Aorta (tissue), 5 donors: ENCODE measurements at places on chromosomes 1 and 21.
A peak's percentile ranks its signal among the peaks of the same experiment; 100 is the strongest.

DNA sequence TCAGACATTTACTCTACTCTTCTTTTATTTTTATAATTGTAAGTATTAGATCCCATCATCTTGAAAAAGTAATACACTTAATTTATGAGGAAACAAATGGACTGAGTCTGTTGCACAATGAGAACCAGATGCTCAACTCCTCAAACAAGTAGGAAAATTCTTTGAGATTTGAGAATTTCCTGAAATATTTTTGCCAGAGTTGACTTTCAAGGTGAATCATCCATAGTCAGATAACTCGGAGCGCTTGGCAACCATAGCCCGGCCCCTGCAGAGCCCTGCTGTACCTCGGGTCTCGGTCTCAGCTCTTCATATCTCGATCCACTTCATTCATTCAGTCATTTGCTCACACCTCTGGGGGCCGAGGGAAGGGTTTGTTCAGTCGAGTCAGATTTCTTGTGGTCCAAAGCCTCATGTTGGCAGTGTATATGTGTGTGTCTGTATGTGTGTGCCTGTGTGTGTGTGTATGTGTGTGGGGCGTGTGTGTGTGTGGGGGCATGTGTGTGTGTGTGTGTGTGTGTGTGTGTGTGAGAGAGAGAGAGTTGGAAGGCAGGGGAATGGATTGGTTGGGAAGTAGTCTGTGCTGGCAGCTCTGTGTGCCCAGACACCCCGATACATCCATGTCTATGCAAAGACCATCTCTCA, 18.1 kb upstream of the PCP4 start:
- no peaks in the 10 kb centered on the region for H3K36me3 ChIP-seq
- DNase-seq, result no peak
- no peak overlapping the region for H3K27ac ChIP-seq
- H3K4me1 ChIP-seq, result no peaks in the 10 kb centered on the region
- no peak overlapping the region for H3K4me3 ChIP-seq

- peak; percentile 58 for DNase-seq
- no peaks in the 10 kb centered on the region for H3K4me1 ChIP-seq
- peak overlapping the region; percentile 66 for H3K4me3 ChIP-seq
- H3K36me3 ChIP-seq, result no peaks in the 10 kb centered on the region
These were observed 390 bp downstream of the ZFP69B start for GRCh38 chr1:40450495-40451237.

DNA sequence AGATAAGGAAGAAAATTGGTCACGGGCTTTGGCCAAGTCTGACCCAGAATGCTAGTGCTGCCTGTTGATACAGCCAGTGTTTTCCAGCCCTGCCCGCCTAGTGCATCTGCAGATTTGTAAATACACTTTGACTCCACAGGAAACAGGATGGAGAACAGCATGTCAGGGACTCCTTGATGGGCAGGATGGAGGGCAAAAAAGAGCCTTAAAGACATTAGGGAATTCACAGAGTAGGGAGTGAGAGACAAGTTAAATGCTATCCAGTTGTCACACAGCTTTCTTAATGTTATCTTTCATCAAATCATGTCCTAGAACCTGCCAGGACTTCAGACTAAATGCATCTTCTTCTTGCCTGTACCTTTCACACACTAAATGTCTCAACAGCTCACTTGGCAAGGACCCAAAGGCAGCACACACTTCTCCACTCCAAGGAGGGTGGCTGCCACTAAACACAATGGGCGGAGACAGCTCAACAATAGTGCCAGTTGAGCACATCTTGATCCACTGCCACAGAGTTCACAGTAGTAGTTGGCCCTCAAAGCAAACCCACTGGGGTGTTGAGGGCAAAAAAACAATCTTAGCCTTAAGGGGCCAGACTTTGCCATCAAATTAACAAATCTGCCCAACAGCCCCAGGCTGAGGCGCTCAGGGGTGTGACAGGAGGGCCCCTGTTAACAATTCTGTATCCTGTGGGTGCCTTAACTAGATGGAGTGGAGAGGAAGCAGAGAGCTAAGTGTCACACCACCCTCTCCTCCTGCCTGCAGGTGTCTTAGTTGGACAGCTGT, 2.7 kb downstream of the HIVEP3 start:
- H3K36me3 ChIP-seq, result no peaks in the 10 kb centered on the region
- no peaks in the 10 kb centered on the region for H3K4me1 ChIP-seq
- no peak overlapping the region for H3K27ac ChIP-seq
- no peak overlapping the region for H3K4me3 ChIP-seq
- no peak for DNase-seq

DNA sequence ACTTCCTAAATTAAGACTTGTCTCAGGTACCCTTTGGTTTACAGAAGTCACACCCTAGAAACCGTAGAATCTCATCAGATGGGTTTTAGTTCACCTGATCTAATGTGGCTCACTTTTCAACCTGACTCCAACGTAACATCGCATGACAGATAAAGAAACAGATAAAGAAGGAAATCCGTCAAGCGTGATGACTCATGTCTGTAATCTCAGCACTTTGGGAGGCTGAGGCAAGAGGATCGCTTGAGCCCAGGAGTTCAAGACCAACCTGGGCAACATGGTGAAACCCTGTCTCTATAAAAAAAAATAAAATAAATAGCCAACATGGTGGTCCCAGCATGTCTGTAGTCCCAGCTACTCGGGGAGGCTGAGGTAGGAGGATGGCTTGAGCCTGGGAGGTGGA, 97.3 kb downstream of the SPSB1 start:
- H3K4me3 ChIP-seq, result no peak overlapping the region
- no peak overlapping the region for H3K27ac ChIP-seq
- no peaks in the 10 kb centered on the region for H3K27me3 ChIP-seq
- DNase-seq, result no peak
- no peaks in the 10 kb centered on the region for H3K36me3 ChIP-seq

DNA sequence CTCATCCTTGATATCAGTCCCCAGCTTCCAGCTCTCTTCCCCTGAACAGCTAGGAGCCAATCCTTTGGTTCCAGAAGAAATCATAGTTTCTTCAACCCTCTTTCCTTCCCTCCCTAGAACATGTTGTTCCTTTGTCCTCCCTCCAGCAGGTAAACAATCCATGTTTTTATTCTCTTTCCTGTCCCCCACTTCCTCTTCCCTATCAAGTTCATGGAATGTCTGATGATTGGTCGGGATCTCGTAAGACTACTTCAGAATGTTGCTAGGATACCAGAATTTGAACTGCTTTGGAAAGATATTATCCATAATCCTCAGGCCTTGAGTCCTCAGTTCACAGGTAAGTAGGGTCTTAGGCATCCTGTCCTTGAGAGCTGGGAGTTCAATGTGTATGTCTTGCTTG, 23.1 kb upstream of the SLC27A3 start:
- DNase-seq, result no peak
- peaks cover 3% of the 10 kb centered on the region for H3K36me3 ChIP-seq
- H3K4me1 ChIP-seq, result peaks cover 14% of the 10 kb centered on the region
- H3K4me3 ChIP-seq, result no peak overlapping the region
- H3K27me3 ChIP-seq, result no peaks in the 10 kb centered on the region
- H3K27ac ChIP-seq, result peak overlapping the region; percentile 67

- H3K4me1 ChIP-seq, result no peaks in the 10 kb centered on the region
- H3K4me3 ChIP-seq, result no peak overlapping the region
- no peak overlapping the region for H3K27ac ChIP-seq
- no peak for DNase-seq
These were observed 1742.1 kb downstream of the BRINP3 start for GRCh38 chr1:188735567-188735966.

DNA sequence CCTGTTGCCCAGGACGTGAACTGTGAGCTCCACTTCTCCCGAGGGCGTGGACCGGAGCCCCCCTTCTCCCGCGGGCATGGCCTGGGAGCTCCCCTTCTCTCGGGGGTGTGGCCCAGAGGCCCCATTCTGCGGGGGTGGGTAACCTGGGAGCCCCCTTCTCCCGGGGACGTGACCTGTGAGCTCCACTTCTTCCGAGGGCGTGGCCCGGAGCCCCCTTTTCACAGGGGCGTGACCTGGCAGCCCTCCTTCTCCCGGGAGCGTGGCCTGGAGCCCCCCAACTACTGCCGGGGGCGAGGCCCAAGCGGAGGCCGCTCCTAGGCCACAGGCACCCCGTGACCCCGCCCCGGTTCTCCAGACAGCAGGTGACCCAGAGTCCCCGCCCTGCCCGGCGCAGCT, 320 bp downstream of the C1orf174 start:
- no peaks in the 10 kb centered on the region for H3K27me3 ChIP-seq
- no peaks in the 10 kb centered on the region for H3K4me1 ChIP-seq
- H3K36me3 ChIP-seq, result no peaks in the 10 kb centered on the region
- no peak overlapping the region for H3K27ac ChIP-seq

- H3K27me3 ChIP-seq, result no peaks in the 10 kb centered on the region
- DNase-seq, result peak; percentile 83
- H3K36me3 ChIP-seq, result no peaks in the 10 kb centered on the region
- H3K4me3 ChIP-seq, result peak overlapping the region; percentile 38
- H3K27ac ChIP-seq, result no peak overlapping the region
These were observed 535 bp downstream of the SETD4 start for GRCh38 chr21:36059823-36060158.

DNA sequence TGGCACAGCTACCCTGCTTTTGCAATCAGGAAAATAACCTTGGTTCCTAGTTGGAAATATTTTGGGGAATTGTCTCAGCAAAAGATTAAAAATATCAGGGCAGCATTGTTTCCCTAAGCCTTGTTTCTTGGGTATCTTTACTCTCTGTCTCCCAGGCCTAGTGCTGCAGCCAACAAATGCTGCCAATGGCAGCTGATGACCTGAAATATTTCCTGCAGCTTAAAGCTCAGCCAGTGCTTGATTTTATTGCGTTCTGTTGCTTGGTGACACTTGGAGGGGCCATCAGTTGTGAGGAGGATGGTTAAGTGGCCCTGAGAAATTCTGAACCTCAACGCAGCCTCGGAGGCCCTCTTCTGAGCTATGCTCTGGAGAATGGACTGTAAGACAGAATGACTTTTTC, 59.4 kb upstream of the B3GALT5 start:
- H3K4me3 ChIP-seq, result no peak overlapping the region
- DNase-seq, result no peak
- H3K27me3 ChIP-seq, result no peaks in the 10 kb centered on the region
- no peak overlapping the region for H3K27ac ChIP-seq
- H3K36me3 ChIP-seq, result no peaks in the 10 kb centered on the region

DNA sequence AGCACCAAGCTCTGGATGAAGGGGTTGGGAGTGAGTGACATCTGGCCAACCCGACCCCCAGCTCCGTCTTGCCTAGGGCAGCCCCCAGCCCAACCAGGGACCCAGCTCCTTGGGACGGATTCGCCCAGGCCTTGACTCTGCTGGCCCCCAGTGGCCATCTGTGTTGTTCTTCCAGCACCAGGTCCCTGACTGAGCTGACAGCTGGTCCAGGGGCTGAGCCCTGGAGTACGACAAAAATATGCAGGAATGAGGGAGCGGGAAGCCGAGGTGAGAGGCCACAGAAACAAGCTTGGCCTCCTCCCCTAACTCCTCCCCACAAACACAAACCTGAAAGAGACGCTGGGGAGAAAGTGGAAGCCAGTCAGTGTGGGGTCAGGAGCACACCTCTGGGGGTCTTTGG, 55.0 kb upstream of the PAX7 start:
- H3K4me1 ChIP-seq, result no peaks in the 10 kb centered on the region
- no peak overlapping the region for H3K4me3 ChIP-seq
- H3K36me3 ChIP-seq, result no peaks in the 10 kb centered on the region
- H3K27ac ChIP-seq, result no peak overlapping the region
- H3K27me3 ChIP-seq, result no peaks in the 10 kb centered on the region
